ENCODE measurements at places on chromosomes 3 and 15.

GRCh38 chr3:38267662-38268061 lies 2.0 kb downstream of the SLC22A13 start:
- no peak for DNase-seq

DNA sequence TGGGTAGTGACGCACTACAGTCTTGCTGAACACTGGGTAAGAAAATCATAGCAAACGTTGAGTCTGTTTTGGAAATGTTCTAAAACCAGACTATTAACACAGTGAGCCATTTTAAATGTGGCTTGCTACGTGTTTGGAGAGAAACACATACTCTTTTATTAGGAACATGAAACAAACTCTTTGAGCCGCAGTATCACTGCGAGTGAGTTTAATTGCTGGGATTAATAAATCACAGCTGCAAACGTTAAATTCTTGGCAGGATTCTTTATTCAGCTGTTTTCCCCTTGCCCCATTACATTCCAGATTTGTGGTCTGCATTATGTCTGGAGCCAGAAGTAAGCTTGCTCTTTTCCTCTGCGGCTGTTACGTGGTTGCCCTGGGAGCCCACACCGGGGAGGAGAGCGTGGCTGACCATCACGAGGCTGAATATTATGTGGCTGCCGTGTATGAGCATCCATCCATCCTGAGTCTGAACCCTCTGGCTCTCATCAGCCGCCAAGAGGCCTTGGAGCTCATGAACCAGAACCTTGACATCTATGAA lies 33.6 kb downstream of the BTD start:
- DNase-seq: no peak

GRCh38 chr3:174700736-174701135 lies 158.4 kb upstream of the NAALADL2 start:
- DNase-seq: no peak

GRCh38 chr15:67731112-67731721 lies 94.1 kb upstream of the SKOR1 start:
- DNase-seq: no peak

GRCh38 chr3:56137415-56137814 lies 330.9 kb downstream of the ERC2 start:
- peak; percentile 57 for DNase-seq

- DNase-seq: no peak
These were observed 883 bp downstream of the RTP4 start for GRCh38 chr3:187369089-187369447.

- no peak for DNase-seq
These were observed 267.5 kb upstream of the NR2E3 start for GRCh38 chr15:71542836-71543235.

DNA sequence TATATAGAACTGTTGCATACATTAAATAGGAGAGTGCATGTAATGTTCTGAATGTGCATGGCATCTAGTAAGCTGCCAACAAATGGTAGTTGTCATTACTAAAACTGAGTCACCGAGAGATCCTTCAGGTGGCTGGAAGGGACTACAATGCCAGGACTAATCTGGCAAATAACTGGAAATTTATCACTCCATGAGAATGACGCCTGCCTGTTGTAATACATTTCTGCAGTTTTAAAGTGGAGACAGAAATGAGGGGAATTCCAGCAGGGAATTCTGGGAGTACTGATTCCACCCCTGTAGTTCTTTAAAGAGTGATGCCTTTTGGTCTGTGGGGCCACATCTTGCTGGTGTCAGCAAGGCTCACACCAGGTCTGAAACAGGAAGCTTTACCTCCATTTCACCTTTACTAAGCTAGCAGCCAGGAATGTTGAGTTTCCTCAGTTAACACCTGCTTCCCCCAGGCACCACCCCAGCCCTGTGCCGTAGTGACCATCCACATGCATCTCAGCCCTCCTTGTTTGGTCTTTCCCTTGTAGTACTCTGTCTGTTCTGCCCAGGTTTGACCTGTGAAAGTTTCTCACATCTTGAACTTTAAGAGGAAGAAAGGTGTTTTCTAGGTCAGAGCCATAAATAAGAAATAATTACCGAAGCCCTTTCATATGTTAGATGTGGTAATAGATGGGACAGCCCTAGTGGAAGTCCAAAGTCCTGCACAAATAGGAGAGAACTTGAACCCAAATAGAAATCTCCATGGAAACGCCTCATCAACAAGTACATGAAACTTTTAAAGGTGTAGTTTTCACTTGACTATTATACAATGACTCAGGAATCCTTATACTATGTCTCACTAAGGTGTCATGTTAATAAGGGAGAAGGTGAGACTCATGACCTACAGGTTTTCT lies 56.7 kb upstream of the LMOD3 start:
- peak; percentile 68 for DNase-seq

- no peak for DNase-seq
These were observed 111.5 kb upstream of the ETV5 start for GRCh38 chr3:186220365-186220764.

- DNase-seq: no peak
These were observed 41.6 kb upstream of the SEMA6D start for GRCh38 chr15:47675735-47676134.

- DNase-seq: no peak
These were observed 54.0 kb upstream of the TMEM108 start for GRCh38 chr3:132984181-132984580.

- DNase-seq: no peak
These were observed 42.3 kb downstream of the TXNRD3 start for GRCh38 chr3:126612479-126613205.

- DNase-seq: no peak
These were observed 68.0 kb downstream of the GMPS start for GRCh38 chr3:155938409-155938808.

- no peak for DNase-seq
These were observed 138.6 kb downstream of the SUCLG2 start for GRCh38 chr3:67515778-67516177.

- no peak for DNase-seq
These were observed 20.3 kb downstream of the IL12A start for GRCh38 chr3:160008961-160009360.

DNA sequence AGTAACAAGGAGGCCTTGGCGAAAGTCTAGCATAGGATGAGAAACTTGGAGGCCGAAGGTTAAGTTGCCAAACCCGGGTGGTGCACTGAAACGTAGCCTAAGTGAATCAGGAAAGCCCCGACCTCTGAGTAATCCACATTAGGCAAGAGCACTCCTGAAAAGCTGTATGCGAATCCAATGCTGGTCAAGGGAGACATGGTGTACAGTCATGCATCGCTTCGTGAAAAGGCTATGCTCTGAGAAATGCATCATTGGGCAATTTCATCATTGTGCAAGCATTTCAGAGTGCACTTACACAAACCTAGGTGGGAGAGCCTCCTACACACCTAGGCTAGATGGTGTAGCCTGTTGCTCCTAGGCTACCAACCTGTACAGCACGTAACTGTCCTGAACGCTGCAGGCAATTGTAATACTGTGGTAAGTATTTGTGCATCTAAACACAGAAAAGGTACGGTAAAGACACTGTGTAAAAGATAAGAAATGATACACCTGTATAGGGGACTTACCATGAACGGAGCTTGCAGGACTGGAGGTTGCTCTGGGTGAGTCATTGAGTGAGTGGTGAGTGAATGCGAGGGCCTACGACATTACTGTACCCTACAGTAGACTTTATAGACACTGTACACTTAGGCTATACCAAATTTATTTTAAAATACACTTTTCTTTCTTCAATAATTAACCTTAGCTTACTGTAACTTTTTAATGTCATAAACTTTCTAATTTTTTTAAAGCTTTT lies 222.5 kb downstream of the SHQ1 start:
- no peak for DNase-seq

DNA sequence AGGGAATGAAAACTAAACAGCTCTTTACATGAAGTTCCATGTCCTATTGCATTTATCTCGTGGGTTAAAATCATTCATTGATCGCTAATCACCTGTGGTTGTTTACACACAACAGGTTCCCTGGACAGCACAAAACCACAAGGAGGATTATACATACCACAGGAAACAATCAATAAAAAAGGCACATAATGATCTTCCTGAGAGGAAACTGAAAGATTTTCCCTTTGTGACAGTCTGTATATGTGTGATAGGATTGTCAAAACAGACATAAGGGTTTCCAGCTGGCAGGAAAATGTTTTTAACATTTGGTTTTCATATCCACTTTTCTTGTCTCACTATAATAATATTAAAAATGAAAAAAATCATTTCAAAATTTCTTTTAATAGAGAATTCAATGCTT lies 541.8 kb downstream of the NLGN1 start:
- DNase-seq: peak; percentile 63

DNA sequence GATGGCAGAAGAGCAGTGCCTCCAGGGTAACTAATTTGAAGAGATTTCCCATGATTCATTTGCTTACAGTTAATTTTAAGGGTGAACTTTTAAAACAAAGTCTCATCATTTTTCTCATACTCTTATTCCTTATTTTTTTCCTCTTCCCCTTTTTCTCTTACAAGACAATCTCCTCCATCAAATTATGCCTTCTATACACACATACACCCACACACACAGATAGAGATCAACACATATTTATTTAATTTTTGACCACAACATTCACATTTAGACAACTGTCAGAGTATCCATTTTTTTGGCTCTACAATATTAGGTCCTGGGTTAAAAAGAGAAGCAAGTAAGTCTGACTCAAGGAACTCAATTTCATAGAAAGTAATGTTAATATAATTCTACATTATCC lies 37.6 kb downstream of the AAGAB start:
- no peak for DNase-seq

- no peak for DNase-seq
These were observed 68.6 kb downstream of the DCLK3 start for GRCh38 chr3:36695769-36696137.
